ENCODE measurements at places on chromosomes 13 and 19.

GRCh38 chr19:14375582-14376291 lies 5.5 kb upstream of the ADGRE5 start:
- DNase-seq, result no peak

- DNase-seq, result no peak
These were observed 958.5 kb upstream of the MIR17HG start for GRCh38 chr13:90388887-90389452.

GRCh38 chr19:17245535-17245984 lies at the start of gene NR2F6:
Gene NR2F6, minus strand, starts transcription at chr19:17245919. Its CDS starts 699 bp downstream, at chr19:17245220.
- DNase-seq, result no peak

GRCh38 chr19:40221858-40222619 lies 3.9 kb upstream of the TTC9B start:
- DNase-seq, result peak; percentile 86

DNA sequence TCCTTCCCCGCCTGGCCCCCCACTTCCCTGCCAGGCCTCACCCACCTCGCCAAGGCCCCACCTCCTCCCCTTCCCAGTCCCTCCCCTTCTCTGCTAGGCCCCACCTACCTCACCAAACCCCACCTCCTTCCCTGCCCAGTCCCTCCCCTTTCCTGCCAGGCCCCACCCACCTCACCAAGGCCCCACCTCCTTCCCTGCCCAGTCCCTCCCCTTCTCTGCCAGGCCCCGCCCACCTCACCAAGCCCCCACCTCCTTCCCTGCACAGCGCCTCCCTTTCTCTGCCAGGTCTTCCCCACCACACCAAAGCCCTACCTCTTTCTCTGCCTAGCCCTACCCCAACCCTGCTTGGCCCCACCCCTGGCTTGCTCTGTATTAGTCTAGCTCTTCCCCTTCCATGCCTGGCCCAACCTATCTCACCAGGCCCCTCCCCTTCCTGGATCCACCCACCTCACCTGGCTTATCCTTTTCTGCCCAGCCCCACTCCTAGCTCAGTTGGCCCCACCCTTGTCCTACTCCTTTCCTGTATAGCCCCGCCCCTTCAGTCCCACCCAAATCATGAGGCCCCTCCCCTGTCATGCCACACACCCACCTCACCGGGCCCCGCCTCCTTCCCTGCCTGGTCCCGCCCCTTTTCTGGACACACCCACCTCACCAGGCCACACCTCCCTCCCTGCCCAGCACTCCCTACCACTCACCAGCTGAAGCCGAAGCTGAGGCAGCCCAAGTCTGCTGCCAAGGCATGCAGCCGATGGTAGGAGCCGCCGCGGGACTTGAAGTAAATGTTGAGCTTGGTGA lies 16.2 kb downstream of the CERS1 start:
- DNase-seq, result no peak

DNA sequence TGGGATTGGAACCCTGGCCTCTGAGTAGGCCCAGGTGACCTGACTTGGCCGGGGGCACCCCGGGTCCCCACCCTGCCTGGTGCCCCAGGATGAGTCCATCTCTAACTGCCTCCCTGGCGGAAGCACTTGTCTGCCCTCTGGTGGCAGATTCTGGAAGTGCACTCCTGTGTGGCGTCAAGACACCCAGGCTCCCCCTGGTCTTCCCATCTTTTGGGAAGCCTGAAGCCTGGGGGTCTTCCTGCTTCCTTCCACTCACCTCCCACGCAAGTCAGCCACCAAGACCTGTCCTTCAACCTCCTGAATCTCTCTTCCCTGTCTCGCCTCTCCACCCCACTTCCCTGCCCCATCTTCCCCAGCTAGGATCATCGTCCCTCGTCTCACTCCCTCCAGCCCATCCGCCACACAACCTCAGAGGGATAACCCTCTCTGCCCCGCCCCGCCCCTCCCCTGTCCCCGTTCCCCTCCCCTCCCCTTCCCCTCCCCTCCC lies 7.4 kb downstream of the RABAC1 start:
- DNase-seq, result peak; percentile 99

GRCh38 chr19:16561382-16561781 lies 10.8 kb downstream of the SLC35E1 start:
- no peak for DNase-seq

GRCh38 chr19:6210091-6210490 lies 69.7 kb downstream of the MLLT1 start:
- DNase-seq, result no peak

DNA sequence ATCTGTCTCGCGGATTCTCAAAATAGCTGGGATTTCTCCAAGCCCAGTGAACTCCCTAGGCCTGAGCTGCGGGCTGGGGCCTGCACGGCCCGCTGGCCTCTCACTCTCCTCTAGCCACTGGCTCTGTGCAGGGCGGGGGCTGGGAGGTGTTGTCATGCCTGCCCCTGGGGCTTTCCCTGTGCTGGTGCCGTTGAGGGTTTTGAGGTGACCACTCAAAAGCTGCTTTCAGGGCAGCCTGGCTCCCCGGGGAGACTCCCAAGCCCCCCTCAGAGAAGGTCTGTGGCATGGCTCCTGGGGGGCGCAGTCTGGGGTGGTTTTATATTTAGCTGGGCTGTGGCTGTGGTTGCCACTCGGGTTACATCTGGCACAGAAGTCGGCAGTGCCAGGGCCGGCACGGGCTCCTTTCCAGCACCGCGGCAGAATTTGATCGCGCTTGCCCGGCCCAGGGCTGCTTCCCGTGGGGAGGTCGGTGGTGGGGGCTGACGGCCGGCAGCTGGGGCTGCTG lies 10.0 kb downstream of the NDUFB7 start:
- no peak for DNase-seq

GRCh38 chr19:40355975-40356680 lies 7.6 kb downstream of the PLD3 start:
- no peak for DNase-seq

DNA sequence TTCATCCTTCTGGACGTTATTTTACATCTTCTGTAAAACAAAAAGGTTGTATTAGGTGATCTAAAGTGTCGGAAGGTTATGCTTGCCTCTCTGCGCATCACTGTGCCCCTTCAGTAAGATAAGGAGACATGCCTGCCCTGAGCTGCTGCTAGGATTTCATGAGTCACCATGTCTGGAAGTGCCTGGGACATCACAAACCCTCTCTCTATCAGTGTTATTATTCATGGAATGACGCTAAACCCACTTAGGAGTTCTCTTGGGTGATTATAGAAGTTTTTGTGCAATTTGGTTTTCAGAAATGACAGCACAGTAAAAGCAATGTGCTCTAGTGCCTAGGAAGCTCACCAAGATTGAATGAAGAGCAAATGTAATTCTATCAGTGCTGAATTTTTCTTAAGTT lies 617.7 kb downstream of the DCT start:
- DNase-seq, result no peak

Measured in activated CD8-positive, alpha-beta memory T cell treated with anti-CD3 and anti-CD28 coated beads for 24 hours (primary cell).